ENCODE measurements at places on chromosomes 2 and 18.

DNA sequence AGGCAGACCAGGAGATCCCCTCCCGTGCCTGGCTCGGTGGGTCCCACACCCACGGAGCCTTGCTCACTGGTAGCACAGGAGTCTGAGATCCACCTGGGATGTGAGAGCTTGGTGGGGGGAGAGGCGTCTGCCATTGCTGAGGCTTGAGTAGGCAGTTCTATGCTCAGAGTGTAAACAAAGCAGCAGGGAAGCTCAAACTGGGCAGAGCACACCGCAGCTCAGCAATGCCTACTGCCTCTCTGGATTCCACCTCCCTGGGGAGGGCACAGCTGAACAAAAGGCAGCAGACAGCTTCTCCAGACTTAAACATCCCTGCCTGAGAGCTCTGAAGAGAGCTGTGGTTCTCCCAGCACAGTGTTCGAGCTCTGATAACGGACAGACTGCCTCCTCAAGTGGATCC, 85.1 kb downstream of the UGP2 start:
- no peak for DNase-seq

DNA sequence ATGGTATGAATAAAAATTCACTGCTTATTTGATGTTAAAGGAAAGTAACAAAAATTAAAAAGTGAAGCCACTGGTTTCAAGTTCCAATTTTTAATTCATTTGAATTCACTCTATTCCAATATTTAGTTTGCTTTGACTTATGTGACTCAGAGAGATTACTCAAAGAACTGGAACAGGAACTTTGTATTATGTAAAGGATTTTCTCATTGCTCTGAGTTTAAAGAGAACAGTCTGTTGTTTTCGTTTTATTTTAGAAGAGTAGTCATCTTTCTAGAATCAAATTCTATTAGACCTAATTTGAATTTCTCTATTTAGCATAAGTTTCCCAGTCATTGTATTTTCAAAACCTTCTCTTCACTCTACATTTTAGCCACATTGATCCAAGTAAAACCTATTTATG, 300.1 kb upstream of the SLC8A1 start:
- no peak for DNase-seq

GRCh38 chr2:54274781-54275242, 18.8 kb upstream of the TSPYL6 start:
- DNase-seq, result peak; percentile 72

- DNase-seq, result no peak
Measured at GRCh38 chr2:174577967-174578589, 19.5 kb downstream of the WIPF1 start.

- no peak for DNase-seq
Measured at GRCh38 chr18:6413579-6414117, 1.1 kb downstream of the L3MBTL4 start.

- no peak for DNase-seq
Measured at GRCh38 chr18:39772155-39772919, 2182.7 kb upstream of the PIK3C3 start.

GRCh38 chr2:40451918-40452605, at the start of gene SLC8A1:
Gene SLC8A1, minus strand, starts transcription at chr2:40452090.
- DNase-seq, result no peak

- DNase-seq, result no peak
Measured at GRCh38 chr2:63845866-63846265, 4.2 kb downstream of the UGP2 start.

DNA sequence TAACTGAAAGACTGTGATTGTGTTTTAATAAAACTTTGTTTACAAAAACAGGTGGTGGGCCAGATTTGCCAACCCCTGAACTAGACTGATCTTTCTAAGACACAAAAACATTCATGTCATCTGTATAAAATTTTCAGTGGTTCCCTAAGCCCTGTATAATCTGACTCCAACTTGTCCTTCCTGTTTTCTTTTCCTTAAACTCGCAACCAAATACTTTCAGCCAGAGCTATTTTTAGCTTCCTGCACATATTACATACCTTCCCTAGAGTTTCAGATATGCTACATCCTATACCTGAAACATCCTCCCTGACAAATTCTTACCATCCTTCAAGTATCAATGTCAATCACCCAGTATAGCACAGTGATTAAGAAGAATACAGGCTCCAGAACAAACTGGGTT, 4.8 kb downstream of the GCFC2 start:
- no peak for DNase-seq

DNA sequence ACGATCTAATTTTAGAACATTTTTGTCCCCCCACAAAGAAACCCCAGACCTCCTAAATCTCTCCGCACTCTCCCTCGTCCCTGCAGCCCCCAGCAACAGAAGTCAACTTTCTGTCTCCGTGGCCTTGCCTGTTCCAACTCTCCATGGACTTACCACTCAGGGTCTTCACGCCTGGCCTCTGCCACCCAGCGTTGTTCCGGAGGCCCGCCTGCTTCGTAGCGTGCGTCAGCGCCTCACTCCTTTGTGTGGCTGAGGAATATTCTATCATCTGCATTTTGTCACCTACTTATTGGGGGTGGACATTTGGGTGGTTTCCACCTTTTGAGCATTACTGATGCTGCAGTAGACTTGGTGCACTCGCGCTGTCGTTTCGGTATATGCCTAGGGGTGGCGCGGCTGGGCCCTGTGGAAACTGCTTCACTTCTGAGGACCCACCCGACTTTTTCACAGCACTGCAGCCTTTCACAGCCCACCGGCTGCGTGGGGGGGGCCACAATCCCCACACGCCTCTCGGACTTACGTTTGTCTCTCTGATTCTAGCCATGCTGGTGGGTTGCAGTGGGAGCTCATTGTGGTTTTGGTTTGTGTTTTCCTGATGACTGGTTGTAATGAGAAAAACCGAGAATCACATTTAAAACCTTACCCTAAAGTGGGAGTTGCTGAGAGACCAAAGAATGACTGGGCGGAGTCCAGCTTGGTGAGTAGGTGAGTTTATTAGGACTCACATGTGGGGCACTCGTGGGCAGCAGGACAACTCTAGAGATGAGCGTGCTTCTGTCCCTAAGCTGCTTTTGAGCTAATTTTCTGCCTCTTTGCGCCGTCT, 1.4 kb upstream of the HSBP1L1 start:
- no peak for DNase-seq

GRCh38 chr2:55993685-55994084, 70.1 kb upstream of the EFEMP1 start:
- DNase-seq, result no peak

DNA sequence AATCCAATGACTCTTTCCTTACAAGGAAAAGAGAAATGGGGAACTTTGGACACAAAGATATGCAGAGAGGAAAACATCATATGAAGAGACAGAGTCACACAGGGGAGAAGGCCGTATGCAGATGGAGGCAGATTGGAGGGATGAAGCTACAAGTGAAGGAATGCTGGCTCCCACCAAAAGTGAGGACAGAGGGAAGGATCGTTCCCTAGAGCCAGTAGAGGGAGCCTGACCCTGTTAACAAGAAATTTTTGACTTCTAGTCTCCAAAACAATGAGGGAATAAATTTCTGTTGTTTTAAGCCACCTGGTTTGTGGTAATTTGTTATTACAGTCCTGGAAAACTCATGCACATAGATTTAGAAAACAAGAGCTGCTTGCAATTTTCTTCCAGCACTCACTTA, 169.3 kb downstream of the PMAIP1 start:
- DNase-seq, result no peak

DNA sequence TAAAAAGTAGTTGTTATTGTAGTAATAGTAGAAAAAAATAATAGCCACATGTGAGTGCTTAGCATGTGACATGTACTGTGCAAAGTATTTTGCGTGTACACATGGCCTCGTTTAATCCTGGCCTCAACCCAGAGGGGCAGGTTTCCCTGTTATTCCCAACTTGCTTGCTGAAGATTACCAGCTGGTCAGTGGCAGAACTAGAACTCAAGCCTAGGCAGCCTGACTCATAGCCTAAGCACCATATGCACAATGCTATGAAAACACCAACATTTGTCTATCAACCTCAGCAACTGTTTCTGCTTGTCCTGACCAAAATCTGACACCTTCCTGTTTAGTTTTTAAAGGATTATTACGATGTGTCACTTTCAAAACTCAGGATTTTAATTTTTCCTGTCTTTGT, 234.9 kb upstream of the SMAD7 start:
- DNase-seq, result no peak

DNA sequence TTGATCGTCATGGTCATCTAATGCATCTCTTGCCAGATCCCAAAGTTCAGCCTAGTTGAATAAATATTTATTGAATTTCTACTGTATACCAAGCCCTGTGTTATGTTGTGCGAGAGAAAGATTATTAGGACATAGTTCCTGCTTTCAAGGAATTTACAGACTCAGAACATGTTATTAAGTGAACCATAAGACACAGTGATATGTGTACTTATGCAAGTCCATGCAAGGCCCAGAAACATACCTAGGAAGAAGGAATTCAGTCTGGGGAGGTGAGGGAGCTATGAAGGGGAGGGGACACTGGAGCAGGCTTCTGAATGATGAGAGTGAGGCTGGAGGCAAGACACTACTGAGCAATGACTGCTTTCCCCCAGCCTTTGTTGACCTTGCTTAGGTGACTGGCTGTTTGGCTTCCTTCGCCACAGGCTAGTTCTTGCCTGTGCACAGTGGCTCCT, 81.4 kb downstream of the ACAA2 start:
- no peak for DNase-seq

- no peak for DNase-seq
Measured at GRCh38 chr18:2302628-2303516, 268.4 kb downstream of the METTL4 start.

DNA sequence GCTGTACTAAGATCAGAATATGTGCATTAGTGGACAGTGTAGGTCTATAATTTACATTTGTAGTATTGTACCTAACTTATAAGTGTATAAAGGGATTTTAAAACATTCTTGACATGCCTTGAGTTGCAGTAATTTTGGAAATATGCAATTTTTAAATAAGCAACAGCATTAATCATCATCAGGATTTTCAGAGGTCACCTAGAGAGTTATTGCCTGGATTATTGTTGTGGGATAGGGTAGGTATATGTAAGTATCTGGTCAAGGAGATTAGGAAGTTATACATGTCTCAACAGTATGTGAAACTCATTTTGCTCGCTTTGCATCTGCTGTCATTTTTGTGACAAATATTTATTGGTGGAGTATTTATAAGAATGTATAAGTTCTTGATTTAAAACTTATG, 184.2 kb downstream of the WDR7 start:
- DNase-seq, result no peak

DNA sequence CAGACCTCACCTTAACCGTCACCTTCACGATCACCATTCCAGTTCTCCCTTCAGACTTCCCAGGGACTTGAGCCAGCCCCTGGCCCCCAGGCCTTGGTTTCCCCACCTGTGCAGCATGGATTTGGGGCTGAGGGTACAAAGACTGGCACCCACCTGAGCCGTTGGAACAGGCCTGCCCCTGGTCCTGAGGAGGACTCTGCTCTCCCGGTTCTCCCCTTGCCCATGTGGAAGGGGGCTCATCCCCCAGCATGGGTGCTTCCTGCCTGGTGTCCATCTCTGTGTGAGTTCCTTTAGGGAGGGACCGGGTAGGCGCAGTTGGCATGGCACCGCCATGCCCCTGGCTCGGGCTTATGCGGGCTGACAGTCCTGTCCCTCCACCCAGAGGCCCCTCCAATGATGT, 10.9 kb upstream of the GPR35 start:
- no peak for DNase-seq

- no peak for DNase-seq
Measured at GRCh38 chr2:218500501-218501060, 67.6 kb downstream of the USP37 start.

DNA sequence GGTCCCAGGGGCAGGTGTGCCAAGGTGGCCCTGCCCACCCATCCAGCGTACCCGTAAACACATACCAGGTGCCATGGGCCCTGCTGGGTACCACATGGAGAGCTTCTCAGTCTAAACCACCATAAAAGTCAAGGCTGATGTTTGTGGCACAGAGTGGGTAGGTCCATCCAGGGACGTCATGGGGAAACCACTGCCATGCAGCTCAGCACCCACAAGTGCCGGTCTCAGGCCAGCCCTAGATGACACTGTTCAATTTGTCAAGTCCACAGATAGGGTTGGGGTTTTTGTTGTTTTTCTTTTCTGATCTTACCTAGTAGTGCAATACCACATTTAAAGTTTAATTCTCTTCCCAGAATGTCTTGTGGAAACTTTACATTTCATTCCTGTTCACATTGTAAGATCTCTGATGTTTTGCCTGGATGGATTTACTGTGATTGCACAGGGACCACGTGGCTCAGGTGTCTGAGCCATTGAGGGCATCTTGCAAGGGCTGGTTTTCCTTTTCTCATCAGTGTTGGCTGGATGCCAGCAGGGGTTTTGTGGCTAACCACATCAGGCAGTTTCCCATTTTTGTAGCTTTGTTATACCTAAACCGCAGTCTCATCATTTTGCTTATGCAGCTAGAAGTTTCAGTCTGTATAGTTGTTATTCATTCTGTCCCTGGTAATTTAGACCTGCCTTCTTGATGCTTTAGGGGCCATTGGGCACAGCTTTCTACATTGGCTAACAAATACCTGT, 64.7 kb downstream of the STK25 start:
- no peak for DNase-seq

GRCh38 chr2:135916207-135916606, 40.0 kb upstream of the MCM6 start:
- DNase-seq, result no peak

- DNase-seq, result no peak
Measured at GRCh38 chr2:112805542-112805941, 21.2 kb upstream of the IL1A start.

- DNase-seq, result no peak
Measured at GRCh38 chr2:71510938-71511337, 57.6 kb downstream of the DYSF start.

GRCh38 chr2:241741016-241741415, 6.6 kb downstream of the D2HGDH start:
- DNase-seq, result no peak

- peak; percentile 87 for DNase-seq
Measured at GRCh38 chr18:73462092-73462491, 594.3 kb upstream of the NETO1 start.

DNA sequence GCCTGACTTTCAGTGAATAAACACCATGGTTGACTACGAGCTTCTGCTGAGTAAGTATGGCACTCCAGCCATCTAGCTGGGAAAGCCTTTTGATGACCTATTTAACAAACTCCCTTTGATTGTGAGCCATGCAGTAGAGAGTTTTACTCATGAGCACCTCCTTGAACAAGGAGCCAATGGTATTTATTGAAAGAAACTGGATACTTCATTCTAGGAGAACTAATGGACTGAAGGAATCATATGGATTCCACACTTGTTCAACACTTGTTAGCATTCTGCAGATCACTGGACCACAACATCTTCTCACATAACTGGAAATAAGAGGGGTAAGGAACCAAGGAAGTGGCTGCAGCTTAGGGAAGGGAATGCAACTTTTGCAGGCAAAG, 320.9 kb upstream of the ETAA1 start:
- DNase-seq, result no peak

GRCh38 chr2:241272303-241273209, 42.9 kb downstream of the HDLBP start:
- peak; percentile 14 for DNase-seq

GRCh38 chr2:190304404-190304803, 15.2 kb downstream of the HIBCH start:
- no peak for DNase-seq

GRCh38 chr2:18498531-18498930, 61.9 kb downstream of the RDH14 start:
- no peak for DNase-seq

All from AG09309 (cell line).